ENCODE measurements at places on chromosomes 6 and 20. TPM values are rescaled to one million over a fixed set of nuclear protein-coding genes. Genes with fewer than 3 reads are reported as not detected.

Gene ADGRF1
- total RNA-seq = 17.1 TPM

Gene NRM
- 24.5 TPM for total RNA-seq

Gene MYBL2
- total RNA-seq = 66.7 TPM

Gene KIFC1
- 58.0 TPM for total RNA-seq

Gene GJA10
- not detected for total RNA-seq

Gene OR12D1
- not detected for total RNA-seq

Gene RAD21L1
- not detected for total RNA-seq

Gene ANGPT4
- not detected for total RNA-seq

Gene IGF2R
- total RNA-seq = 65.6 TPM

Gene HAO1
- not detected for total RNA-seq

Gene ZNF165
- 5.3 TPM for total RNA-seq

Gene SPDEF
- 0.07 TPM for total RNA-seq

Gene C6orf15
- 0.68 TPM for total RNA-seq

- no peak for DNase-seq
Observed at GRCh38 chr6:122730775-122731386, 48.6 kb upstream of the FABP7 start.

GRCh38 chr6:10424040-10424439, 9.2 kb upstream of the TFAP2A start:
- DNase-seq = no peak

- no peak for DNase-seq
Observed at GRCh38 chr6:66390393-66390792, 683.4 kb upstream of the EYS start.

- DNase-seq = no peak
Observed at GRCh38 chr20:32796981-32797451, 22.7 kb upstream of the MAPRE1 start.

- DNase-seq = no peak
Observed at GRCh38 chr6:42210551-42210950, 7.1 kb downstream of the MRPS10 start.

DNA sequence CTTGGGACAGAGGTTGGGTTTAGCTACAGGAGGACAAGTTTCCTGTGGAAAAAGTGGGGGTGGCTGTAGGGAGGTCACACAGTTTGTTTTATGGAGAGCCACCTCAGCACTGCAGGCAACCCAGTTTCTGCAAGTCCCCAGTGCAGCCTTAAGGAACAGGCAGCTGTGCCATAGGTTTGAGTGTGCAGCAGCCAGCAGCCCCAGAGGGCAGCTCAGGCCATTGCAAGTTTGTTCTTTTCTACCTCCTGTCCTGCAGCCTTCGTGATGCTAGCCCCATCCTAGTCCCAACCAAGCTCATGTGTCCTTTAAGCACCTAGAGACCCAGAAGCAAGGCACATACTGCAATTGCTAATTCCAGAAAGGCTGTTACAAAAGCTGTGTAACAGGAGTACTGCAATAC, 58.8 kb downstream of the ZBTB9 start:
- no peak for DNase-seq

DNA sequence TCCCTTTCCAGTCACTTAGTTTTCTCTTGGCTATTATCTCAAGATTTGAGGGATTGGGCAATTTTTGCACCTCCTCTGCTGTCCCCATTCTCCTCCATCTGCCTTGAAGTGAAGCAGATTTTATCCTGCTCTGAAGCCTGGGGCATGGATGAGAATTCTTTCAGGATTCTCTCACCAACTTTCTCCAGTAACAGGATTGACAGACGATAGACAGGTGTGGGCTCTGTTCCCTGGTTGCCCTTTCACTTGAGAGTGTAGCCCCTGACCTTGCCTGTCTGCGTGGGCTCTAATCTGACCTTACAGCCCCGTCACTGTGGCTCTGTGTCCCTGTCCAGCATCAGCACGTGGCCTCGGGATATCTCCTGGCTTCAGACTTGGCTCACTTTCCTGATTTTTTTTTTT, 27.1 kb downstream of the CDYL start:
- DNase-seq = no peak

GRCh38 chr6:162856885-162857284, 129.1 kb downstream of the PACRG start:
- DNase-seq = peak; percentile 81

- DNase-seq = no peak
Observed at GRCh38 chr6:141734071-141734840, 398.5 kb upstream of the GJE1 start.

DNA sequence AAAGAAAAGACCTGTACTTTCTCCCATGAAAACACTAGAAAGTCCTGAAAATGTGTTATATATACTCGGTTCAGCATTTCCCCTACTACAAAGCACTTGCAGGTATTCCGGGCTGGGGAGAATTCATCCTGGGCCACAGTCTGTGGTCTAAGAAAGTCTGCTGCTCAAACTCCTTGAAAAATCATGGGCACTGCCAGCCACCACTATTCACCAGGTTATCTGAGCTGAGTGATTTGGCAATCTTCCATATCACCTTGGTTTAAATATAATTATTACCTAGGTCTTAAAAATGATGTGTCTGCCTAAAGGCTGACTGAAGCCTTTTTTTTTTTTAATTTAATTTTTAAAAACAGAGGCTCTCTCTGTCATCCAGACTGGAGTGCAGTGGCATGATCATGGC, 11.3 kb downstream of the FKBP5 start:
- DNase-seq = no peak

- peak; percentile 44 for DNase-seq
Observed at GRCh38 chr6:136067731-136068341, 182.3 kb downstream of the MTFR2 start.

DNA sequence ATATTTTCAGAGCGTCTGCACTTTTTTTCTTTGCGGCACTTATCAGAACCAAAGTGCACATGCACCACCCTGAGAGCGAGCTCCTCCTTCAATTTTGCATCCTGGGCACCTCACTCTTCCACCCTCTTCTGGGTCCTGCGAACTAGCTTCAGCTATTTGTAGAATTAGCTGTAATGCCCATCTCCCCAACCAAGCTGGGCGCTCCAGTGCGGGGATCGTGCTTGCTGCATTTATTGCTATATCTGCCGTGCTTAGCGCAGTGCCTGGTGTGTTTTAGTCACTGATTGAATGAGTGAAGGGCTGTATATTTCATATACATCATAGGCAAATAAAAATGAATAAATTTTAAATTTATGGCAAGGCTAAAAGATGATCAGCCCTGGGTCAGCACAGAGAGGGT, 75.8 kb downstream of the KCNB1 start:
- no peak for DNase-seq

GRCh38 chr20:24796236-24796635, 152.8 kb upstream of the CST7 start:
- no peak for DNase-seq

DNA sequence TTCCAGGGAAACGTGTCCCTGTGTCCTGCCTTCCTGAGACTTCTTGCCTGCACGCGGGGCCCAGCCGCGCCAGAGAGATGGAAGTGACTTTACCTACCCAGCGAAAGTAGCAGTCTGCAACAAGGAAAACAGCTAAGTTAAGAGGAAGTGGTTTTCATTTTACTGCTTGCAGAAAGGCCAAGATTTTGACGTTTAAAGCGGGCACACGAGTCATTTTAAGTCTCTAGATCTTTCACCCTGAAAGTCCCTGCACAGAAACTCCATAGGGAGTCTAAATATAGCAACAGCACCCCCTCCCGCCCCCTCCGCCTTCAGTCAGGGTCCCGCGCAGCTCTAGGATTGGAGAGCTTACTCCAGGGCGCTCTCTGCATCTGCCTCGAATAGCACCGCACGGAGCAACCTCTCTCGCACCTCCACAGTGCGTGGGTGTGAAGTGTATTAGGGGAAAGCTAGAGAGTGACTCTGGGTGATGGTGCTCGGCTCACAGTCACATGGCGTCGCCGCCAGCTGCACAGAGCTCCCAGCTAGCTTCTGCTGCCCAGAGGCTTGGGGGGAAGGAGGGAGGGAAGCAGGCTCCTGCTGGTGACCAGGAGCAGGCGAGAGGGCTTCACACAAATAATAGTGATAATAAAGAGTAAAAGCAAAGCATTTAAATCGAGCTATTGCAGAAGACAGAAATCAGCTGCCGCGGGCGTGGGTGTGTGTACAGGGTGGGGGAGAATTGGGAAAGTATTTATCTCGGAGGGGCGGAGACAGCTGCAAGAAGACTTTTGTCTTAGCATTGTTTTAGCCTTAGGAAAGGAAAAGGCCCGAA, 1.8 kb upstream of the KCNQ5 start:
- DNase-seq = no peak

- peak; percentile 52 for DNase-seq
Observed at GRCh38 chr6:129186988-129187387, 304.1 kb downstream of the LAMA2 start.
